ENCODE measurements at places on chromosomes 3 and 15.

GRCh38 chr3:148697306-148698189, at the start of gene AGTR1:
Gene AGTR1 (plus strand): TSS chr3:148697903. CDS start chr3:148741036, 43,133 bp downstream.
- no peak for DNase-seq

- DNase-seq, result peak; percentile 45
Observed at GRCh38 chr15:90482124-90483011, 47.4 kb upstream of the CRTC3 start.

DNA sequence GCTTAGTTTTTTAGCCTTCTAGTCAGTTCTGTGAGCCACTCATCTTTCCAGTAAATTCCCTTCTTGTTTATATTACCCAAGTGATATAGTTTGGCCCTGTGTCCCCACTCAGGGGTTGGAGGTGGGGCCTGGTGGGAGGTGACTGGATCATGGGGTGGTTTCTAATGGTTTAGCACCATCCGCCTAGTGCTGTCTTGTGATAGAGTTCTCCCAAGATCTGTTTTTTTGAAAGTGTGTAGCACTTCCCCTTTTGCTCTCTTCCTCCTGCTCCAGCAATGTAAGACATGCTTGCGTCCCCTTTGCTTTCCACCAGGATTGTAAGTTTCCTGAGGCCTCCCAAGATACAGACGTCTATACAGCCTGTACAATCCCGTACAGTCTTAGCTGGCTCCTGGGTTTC, 53.7 kb upstream of the INO80 start:
- no peak for DNase-seq

GRCh38 chr3:105067361-105067760, 299.3 kb upstream of the ALCAM start:
- no peak for DNase-seq

DNA sequence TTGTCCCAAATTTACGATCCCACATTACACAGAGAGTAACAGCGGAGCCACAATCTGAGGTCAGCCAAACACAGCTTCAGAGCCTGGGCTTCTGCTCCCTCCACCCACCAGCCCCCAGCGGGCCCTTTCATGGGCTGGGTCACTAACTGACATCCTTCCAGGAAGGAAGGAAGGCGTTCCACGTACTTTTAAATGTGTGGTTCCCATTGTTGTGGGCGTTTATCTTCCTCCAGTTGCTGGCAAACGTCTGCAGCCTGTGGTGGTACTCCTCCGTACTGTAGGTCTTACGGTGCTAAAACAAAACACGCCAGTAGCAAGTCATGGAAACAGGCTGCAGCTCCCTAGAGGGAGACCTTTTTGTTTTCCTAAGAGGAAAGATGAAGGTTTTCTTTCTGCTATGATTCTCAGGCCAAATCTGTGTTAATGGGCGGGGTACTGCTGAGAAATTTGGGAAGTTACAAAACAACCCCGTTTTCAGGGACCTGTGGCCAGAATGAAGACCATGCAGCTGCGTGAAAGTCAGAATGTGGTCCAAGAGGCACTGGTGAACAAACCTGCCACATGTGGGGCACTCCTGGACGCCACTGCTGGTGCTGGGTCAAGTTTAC, 7.6 kb downstream of the CTSH start:
- DNase-seq, result peak; percentile 20

GRCh38 chr3:155772801-155773200, 27.9 kb upstream of the PLCH1 start:
- DNase-seq, result no peak

GRCh38 chr3:116444819-116445310, 422 bp downstream of the LSAMP start:
- DNase-seq, result no peak

GRCh38 chr3:112017091-112017490, 17.4 kb upstream of the TMPRSS7 start:
- no peak for DNase-seq

DNA sequence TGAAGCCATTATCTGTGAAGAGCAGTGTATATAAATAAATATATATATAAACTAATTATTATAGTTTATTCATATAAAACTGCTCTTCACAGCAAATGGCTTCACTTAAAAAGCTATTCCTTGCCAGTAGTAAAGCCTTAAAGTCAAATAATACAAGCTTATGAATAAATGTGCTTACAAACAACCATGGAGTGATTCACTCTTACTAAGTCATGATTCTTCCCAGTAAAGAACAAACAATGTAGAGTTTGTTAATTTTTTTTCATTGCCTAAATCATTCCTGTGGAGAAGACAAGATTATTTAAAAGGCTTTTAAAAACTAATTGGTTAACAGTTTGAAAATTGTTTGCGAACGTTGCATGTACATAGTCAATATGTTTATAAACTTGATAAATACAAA, 140.7 kb downstream of the PLCH1 start:
- DNase-seq, result no peak

GRCh38 chr3:31610700-31611275, 78.1 kb downstream of the STT3B start:
- DNase-seq, result no peak

GRCh38 chr3:23888617-23889228, 28.1 kb downstream of the NKIRAS1 start:
- DNase-seq, result no peak

GRCh38 chr15:66016199-66016598, 146.9 kb downstream of the RAB11A start:
- DNase-seq, result no peak

DNA sequence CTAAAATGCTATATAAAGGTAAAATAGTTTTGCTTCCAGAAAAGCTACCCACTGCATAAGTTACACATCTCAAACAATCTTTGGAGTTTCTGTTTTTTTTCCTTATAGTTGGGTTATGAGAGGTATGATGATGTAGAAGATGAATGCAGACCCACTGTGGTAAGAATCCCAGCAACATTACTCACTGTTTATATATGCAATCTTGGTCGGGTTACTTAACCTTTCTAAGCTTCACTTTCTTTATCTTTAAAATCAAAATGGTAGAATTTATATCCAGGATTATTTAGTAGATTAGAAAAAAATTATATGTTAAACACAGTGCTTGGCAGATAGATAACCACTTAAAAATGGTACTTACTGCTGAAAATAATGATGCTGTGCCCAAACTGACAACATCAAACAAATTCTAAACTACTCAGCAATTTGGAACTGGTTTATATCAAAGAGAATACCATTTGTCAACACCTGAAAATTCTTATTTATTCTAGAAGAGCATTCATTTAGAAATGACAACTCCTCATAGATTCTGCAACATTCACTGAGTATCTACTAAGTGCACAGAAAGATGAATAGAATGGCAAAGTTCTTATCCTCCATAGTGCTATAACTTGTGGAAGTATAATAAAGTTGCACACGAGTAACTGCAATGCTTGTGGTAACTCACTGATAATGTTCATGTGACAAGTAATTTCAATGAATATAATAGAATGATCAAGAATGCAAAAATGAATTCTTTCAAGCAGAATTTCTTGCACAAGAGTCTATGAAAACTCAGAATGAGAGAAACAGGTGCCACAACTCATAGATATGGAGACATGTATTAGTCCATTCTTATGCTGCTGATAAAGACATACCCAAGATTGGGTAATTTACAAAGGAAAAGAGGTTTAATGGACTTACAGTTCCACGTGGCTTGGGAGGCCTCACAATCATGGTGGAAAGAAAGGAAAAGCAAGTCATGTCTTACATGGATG, 129.0 kb upstream of the SLC7A14 start:
- DNase-seq, result no peak

DNA sequence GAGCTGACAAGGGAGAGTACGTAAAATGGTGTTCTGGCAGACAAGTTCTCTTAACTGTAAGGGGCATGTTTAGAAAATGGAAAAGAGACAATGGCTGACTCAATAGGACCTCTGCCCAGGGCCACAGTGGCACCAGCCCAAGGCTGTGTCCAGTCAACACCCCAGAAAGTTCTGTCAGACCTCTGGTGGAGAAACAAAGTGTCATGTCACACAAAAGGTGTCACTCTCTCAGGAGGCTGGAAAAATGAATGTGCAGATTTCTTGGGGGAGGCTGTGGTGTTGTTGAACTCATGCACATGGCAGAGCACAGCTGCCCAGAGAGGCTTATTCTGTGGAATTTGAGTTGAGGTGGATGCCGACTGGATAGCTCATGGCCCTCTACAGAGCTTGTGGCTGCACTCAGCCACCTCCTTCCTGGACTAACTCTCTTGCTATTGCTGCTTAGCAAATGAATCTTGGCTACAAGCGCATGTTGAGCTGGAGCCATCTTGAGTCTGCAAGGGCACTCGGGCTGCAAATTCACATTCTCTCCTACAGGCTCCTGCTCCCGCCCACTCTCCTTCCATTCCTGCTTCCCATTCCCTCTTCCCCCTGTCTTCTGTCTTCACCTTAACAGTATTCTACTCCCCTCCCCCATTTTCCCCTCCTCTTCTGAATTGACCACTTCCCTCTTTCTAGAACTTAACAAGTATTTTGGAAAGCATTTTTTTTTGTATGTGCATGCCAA, 55.8 kb upstream of the SLC7A14 start:
- DNase-seq, result no peak

- no peak for DNase-seq
Observed at GRCh38 chr3:39343076-39343717, 13.7 kb downstream of the CCR8 start.

DNA sequence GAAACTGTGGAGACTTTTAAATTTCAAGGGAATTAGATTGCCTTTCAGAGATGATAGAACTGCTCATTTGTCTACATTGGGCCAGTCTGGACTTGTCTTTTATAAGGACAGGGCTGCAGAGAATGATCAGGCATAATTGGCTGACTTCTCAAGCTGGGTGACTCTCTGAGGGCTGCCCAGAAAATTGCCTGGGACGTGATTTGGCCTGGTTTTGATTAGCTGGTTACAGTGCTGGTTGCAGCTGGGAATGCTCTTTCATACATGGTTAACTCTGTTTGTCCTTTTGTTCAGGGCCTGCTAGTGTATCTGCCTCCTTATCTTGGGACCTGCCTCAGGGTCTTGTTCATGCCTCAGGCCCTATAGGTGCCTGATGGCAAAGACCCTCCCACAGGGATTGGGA, 245.6 kb downstream of the CLSTN2 start:
- no peak for DNase-seq

GRCh38 chr3:66106788-66107187, 68.1 kb upstream of the MAGI1 start:
- no peak for DNase-seq

- DNase-seq, result no peak
Observed at GRCh38 chr3:7978087-7978422, 523.6 kb upstream of the LMCD1 start.

- peak; percentile 68 for DNase-seq
Observed at GRCh38 chr3:128800241-128801187, 74.5 kb downstream of the RAB7A start.

- no peak for DNase-seq
Observed at GRCh38 chr15:44081026-44082013, 113.8 kb downstream of the FRMD5 start.

All from stimulated activated naive CD8-positive, alpha-beta T cell treated with anti-CD3 and anti-CD28 coated beads, Interleukin-15, Interleukin-2, amounts not matched to agents 100 U/mL and 50 U/mL, for 24 hours (primary cell).